RKO (cell line): ENCODE measurements at places on chromosomes 16 and 17.

GRCh38 chr16:75702242-75702641, 981 bp upstream of the DUXB start:
- DNase-seq = no peak

- peak; percentile 34 for DNase-seq
Observed at GRCh38 chr17:46964315-46965265, 14.5 kb downstream of the RPRML start.

DNA sequence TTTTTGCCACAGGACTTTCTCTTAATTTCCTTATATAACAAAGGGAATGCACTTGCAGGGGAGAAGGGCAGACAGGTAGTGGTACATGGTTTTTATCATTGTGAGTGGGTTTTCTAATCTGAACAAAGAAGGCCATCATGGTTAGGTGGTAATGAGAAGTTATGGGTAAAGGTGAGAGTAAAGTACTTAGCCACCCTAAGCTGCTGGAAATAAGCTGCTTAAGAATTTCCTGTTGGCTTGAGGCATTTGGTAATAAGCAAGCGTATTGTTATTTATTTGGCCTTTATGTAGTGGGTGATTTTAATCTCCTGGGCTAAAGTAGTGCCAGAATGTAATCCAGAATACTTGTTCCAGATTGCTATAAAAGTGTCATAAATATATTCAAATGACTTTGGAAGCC, 27.1 kb downstream of the TAC4 start:
- DNase-seq = no peak

DNA sequence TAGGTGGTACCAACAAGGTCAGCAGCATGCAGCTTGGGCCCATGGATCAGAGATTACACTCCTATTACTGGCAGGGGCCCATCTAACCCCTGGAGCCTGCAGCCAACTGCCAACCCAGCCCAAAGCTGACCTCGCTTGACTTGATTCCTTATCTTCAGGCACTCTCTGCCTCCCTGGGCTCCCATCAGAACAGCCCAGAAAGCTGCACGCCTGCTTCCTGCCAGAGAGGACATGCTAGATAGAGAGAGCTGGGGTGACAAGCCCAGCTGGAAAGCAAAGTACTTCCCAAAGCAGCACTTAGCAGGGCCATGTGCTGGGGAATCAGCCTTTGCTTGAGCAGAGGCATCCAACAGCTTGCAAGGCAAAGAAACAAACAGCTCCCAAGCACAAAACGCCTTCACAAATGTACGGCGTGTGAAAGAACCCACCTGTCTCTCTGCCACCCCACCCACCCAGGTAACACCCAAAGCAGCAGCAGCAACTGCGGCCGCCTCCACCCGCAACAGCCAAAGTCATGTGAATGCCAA, 74.2 kb upstream of the NLK start:
- no peak for DNase-seq

DNA sequence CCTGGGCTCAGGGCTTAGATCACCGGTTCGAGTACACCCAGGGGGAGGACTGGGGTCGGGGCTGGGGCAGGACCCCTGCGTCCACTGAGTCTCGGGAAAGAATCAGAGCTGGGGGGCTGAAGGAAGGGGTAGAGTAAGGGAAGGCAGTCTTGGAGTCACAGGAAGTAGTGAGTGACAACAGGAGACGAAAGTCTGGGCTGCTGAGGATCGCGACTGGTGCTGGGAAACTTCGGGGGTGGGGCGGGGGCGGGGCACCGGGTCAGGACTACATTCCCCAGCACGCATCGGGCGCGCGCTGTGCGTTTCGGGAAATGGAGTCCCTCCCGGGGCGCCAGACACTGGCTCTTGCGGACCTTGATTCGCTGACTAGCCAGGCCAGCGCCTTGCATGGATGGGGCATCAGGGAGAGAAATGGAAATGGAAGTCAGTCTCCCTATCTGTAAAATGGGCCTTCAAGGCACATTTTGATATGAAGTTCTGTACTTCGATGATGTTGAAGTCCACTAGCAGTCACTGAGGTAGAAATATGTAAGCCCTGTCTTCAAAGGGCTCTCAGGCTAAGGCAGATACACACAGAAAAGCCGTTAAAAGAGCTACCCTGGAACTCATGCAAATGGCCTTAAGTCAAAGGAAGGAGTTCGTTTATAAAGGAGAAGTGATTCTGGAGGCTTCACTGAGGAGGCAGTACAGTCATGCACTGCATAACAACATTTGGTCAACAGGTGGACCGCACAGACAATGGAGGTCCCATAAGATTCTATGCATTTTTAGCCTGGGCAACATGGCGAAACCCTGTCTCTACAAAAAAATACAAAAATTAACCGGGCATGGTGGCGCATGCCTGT, 697 bp downstream of the CTF1 start:
- peak; percentile 18 for DNase-seq

DNA sequence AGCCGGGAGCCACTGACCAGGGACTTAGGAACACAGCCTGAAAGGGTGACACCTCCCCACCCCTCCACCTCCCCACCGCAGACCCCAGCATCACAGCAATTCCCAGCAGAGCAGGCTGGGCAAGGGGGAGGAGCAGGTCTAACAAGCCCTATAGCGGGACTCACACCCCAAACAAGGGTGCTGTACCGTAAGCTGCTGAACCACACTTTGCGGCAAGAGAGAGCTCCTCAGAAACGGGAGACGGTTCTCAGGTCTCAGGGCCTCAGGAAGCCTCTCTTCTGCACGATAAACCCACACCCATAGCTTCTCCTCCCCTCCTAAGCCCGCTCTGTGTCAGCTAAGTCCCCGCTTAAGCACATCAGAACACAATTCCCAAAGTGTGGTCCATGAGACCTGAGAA, 11.7 kb upstream of the COTL1 start:
- no peak for DNase-seq

DNA sequence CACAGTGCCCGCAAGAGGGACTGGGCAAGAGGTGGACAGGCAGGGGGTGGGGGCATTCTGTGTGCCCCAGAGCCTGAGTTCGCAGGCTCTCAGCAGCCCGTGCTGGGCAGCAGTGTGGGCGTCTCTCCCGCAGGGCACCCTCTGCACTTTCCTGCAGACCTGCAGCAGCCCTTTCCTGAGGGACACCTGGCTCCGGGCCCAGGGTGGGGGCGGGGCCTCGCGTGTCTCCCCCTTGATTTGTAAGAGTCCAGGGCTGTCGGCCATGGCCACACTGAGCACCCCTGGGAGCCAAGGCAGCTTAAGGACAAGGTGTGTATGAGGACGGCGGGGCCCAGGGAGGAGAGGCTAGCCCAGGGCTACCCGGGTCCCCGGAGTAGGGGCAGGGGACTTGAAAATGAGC, 33.4 kb upstream of the SLC38A10 start:
- DNase-seq = no peak

DNA sequence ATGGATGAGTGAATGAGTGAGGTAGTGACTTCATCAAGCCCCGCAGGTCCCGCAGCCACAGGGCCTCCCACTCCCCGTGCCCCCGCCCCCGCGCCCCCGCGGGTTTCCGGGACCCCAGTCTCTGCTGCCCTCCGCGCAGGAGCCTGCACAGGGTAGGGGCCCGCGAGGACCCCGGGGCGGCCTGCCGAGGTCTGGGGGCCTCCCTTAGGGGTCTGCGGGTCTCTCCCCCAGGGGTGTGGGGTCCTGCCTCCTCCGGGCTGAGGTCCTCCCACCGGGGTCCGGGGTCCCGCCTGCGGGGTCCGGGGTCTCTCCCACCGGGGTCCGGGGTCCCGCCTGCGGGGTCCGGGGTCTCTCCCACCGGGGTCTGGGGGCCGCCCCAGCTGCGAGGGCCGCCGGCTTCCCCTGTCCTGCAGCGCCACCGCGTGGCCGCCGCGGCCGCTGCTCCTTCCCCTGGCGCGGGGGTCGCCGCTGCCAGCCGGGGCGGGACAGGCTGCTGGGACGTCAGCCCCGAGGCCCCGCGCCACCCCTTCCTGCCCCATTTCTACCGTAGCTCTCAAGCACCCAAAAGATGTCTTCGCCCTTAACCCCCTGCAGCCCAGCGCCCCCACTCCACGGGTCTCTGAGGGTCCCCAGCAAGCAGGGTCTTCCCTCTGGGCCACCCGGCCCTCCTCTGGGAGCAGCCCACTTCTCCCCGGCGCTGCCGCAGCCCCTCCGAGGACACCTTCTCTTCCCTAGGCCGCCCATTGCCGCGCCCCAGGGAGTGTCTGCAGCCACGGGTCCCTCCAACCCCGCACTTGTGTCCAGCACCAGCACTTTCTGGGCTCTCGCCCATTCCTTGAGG, 10.4 kb upstream of the CHMP6 start:
- DNase-seq = no peak

DNA sequence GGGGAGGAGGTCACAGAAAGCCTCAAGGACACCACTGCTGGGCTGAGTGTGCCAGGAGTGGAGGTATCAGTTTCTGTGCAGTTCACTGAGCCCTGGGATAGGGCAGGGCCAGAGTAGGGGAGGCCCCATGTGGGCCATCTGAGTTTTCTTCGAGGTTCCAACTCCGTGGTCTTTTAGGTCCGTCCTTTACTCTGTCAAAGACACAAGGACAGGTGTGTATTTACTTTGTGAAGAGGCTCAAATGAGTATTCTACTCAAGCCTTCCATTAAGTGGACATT, 59.5 kb downstream of the USP22 start:
- DNase-seq = no peak

- DNase-seq = no peak
Observed at GRCh38 chr16:72807245-72807644, 240.7 kb downstream of the ZFHX3 start.

- DNase-seq = no peak
Observed at GRCh38 chr17:39867084-39867879, 720 bp upstream of the ZPBP2 start.

DNA sequence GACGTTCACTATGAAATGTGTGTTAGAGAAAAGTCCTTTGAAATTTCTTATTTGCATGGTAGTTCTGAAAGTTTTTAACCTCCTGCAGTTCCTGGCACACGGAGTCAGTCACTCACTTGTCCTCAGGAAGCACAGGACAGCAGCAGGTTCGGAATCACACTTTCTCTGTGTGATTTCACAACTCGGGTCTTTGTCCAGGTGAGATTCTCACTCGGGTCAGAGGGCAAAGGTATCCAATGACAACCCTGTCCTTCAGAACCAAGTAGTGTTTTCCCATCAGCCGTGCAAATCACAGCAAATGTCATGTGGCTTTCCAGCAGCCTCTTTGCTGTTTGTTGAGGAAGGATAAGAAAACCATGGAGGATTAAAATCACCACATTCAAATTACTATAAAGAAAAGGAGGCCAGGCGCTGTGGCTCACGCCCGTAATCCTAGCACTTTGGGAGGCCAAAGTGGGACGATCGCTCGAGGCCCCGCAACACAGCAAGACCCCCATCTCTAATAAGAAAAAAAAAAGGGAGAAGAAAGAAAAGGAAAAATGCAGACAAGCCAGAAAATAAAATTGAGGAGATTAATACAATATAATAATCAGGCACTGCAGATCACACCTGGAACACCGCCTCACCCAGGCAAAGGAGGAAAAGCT, 22.0 kb downstream of the ADCY9 start:
- DNase-seq = no peak

DNA sequence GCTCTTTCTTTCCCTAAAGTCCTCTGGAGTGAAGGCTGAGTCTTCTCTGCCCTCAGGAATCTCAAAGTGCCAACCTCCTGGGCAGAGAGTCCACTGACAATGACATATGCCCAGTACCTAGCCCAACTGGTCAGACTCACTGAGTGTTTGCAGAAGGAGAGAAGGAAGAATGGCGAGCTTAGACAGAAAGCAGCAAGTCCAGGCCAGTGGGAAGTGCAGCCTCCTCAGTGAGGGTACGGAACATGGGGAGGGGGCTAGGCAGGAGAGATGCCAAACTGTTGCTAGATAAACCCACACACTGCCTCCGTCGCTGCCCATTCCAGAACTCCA, 678 bp downstream of the EXOC7 start:
- peak; percentile 40 for DNase-seq

- DNase-seq = no peak
Observed at GRCh38 chr17:45645330-45645729, 138.8 kb upstream of the CRHR1 start.

DNA sequence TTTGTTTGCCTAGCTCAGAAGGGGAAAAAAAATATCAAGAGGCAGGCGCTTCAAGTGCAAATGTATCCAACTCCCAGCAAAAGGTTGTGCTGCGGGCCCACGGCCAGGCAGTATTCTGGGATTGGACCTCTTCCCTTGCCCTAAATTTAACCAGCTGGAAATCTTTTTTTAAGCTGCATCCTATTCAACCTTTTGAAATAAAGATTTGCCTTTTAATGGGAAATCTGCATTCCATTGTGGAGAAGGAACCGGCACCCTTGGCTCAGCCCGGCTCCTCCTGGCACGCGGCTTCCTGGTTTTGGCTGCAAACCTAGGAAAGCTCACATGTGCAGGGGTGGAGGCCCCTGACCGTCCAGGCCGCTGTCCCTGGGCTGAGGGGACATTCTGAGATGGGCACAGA, 38.8 kb upstream of the ENPP7 start:
- no peak for DNase-seq

DNA sequence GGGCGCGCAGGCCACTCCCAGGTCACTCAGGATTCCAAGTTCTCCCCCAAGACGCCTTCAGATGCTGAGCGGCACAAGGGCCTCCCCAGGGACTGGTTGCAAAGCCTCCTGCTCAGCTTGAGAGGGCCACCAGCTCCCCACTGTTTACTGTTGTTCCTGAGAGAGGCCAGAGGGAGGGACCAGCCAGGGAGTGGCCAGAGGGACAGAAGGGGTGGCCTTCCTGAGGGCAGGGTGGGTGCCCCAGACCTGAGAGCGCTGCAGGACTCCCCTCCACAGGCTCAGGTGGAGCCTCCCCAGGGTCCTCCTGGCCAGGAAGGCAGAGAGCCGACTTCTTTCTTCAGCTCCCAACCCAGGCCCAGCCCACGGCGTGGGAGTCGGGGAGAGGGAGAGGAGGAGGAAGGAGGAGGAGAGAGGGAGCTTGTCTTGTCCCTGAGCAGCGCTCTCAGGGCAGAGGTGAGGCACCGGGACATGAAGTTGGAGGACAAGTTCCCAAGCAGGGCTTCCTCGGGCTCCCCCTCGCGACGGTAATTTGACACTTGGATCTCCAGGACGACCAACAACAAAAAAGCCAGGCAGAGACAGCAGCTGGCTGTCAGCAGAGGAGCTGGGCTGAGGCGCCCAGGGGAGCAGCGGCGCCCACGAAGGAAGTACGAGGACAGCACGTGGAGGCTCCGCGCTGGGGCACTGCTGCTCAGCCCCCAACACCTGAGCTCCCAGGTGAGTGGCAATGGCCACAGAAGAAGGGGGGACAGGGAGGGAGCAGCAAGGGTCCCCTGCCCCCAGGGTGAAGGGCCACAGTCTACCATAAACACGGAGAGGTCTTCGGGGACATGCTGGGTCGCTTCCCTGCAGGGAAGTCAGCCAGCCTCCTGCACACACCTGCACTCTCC, 497 bp downstream of the SMIM5 start:
- peak; percentile 91 for DNase-seq
